ENCODE measurements at places on chromosomes 2 and 18. TPM values are rescaled to one million over a fixed set of nuclear protein-coding genes. Genes with fewer than 3 reads are reported as not detected.

The PCARE gene
- total RNA-seq: not detected

The LOXL3 gene
- total RNA-seq: 3.6 TPM

The SPOPL gene
- total RNA-seq: 17.3 TPM

The SIX2 gene
- 0.12 TPM for total RNA-seq

The RAD51AP2 gene
- total RNA-seq: not detected

Measured in activated T-cell treated with anti-CD3 and anti-CD28 coated beads, Interleukin-2, amount 50 U/mL, for 72 hours (primary cell).